ENCODE measurements at places on chromosomes 6 and 20.

DNA sequence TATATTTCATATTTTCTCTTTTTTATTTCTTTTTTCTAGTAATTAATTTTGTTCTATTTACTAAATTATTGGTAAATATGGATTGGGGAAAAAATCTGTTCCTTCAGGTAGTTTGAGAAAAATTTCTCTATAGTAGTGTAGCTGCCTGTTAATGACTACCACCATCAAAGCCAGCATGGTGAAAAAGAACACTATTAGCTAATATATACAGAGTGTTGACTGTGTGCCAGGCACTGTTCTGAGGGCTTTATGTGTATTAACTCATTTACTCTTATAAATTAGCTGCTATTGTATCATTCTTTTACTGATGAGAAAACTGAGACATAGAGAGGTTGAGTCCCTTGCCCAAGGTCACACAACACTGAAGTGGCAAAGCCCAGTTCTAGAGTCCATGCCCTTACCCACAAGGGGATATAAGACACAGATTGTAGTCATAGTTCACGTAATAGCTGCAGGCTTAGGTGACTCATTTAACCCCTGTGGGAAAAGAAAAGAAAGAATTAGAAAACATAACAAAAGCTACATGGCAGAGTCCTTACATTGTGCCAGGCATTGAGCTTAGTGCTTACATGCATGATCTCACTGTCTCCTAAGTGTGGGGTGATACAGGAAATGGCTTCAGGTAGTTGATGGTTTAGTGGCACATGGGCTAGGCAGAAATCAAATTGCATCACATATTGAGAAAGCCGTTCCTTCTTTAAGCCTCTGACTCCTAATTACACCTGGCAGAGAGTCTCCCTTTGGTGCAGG is 12.2 kb upstream of the AKIRIN2 start:
- no peak for DNase-seq

GRCh38 chr6:5697508-5697907 is 309.2 kb downstream of the NRN1 start:
- no peak for DNase-seq

DNA sequence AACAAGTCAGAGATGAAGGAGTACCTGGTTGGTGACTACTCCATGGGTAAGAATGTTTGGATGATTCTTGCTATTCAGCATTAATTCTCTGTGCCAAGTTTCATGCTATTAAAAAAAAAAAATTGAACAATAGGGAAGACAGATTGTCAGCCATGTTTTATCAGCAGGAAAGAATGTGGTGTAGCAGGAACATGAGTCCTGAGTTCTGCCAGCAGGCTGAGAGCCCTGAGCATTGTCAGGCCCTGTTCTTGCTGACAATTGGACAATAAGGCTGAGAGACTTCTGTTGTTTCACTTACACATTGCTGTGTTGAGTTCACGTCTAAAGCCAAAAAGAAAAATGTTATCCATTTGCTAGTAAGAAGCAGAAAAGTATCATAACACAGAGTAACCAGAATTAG is 70.4 kb upstream of the SMIM28 start:
- no peak for DNase-seq

GRCh38 chr20:32442630-32443373 is 84.7 kb downstream of the ASXL1 start:
- DNase-seq: no peak

DNA sequence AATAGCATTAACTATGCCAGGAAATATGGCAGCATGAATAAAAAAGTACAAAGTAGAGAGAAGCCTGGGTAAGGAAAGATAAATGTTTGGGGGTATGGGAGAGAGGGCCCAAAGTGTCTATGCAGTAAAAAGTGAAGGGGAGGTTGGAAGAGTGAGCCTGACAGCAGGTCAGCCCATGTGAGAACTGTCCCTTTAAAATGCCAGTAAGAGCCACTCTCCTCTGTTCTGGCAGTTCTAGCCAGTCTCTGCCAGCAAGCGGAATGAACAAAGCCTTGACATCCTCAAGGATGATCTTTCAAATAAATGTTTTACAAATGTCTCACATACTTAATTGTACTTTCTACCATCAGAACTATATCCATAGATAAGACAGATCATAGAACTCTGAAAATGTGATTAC is 164.5 kb downstream of the DST start:
- no peak for DNase-seq

DNA sequence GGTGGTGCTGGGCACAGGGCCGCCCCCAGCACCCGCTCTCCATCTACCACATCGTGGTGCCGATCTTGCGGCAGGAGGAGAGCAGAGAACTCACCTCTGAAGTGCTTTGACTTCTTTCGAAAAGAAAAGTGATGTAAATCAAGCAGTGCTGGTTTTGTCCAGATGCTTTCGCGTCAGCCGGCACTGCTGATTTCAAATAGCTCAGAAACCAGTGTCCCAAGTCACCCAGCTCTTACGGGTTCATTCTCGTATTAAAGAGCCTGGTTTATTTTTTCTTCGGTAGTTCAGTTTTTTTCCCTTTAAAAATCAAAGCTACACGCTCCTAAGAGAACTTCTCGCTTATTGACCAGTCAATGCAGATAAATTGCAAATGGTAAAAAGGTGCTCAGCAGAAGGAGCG is 32.1 kb downstream of the MYT1 start:
- DNase-seq: no peak

GRCh38 chr6:45663251-45664221 is 285.8 kb upstream of the SUPT3H start:
- no peak for DNase-seq

DNA sequence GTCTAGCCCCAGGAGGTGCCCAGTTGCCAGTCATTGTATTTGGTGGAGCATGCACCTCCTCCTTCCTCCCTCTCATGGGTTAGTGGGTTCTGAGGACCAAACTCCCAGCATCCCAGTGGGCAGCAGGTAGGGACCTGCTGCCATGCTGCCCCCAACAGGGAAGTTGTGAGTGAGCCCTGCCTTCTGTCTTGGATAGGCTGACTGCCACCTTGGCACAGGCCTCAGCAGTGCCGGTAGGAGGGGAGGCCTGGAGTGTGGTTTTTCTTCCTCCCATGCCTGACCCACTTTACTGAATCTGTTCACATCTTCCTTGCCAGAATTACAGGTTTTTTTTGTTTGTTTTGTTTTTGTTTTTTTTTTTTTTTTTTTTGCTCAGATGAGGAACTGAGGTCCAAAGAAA is 24.5 kb downstream of the PLCG1 start:
- no peak for DNase-seq

DNA sequence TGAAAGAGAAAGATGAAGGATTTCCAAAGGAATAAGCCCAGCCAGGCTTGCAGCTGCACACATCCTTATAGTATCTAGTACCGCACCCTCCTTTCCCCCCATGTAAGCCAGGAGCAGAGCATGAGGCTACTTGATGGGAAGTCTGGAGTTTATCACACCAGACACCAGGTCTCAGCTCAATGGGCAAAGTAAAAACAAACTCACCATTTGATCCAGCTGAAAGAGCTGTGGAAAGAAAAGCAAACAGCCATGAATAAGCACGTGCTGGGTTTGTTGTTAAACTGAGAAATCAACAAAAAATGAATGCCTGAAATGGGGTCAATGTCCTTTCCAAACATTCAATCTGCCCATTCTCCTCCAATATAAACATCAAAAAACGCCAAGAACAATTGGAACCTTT is 50.6 kb upstream of the MAP7 start:
- no peak for DNase-seq

DNA sequence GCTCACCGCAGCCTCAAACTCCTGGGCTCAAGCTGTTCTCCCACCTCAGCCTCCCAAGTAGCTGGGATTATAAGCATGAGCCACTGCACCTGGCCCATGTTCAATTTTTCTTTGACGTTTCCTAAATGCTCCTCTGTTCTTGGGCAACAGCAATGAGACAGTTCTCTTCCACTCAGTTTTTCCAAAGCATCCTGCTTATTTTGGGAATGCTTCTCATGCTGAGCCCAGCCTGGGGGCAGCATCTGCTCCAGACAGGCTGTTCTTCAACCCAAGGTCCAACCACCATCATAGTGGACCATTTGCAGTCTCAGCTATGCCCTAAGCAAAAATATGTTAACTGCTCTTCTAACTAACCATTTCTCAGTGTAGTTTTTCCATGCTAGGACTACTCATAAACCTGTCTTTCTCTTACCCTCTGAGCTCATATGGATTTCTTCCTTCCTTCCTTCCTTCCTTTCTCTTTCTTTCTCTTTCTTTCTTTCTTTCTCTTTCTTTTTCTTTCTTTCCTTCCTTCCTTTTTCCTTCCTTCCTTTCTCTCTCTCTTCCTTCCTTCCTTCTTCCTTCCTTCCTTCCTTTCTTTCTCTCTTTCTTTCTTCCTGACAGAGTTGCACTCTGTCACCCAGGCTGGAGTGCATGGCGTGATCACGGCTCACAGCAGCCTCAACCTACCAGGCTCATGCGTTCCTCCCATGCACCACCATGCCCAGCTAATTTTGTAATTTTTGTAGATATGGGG is 48.4 kb downstream of the GCNT2 start:
- no peak for DNase-seq

DNA sequence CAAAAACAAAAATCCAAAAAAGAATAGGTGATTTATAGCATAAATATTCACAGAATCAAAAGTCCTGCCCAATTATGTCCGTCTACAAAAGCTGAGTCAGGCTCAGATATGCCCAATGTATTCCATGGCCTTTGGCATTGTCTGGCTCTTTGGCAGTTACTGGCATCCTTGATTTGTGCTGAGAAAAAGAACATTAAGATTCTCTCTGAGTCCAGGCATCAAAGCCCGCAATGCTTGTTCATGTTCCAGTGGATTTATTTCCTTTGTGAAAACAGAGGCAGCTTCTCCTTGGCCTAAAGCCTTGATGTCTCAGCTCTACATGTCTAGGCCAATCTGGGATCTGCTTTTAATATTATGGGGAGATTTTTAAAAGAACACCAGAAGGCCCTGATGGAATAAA is 76.1 kb upstream of the SLC4A11 start:
- DNase-seq: no peak

- no peak for DNase-seq
Measured at GRCh38 chr6:36820700-36821580, 18.3 kb downstream of the CPNE5 start.

- DNase-seq: no peak
Measured at GRCh38 chr20:20412750-20413149, 44.8 kb downstream of the INSM1 start.

DNA sequence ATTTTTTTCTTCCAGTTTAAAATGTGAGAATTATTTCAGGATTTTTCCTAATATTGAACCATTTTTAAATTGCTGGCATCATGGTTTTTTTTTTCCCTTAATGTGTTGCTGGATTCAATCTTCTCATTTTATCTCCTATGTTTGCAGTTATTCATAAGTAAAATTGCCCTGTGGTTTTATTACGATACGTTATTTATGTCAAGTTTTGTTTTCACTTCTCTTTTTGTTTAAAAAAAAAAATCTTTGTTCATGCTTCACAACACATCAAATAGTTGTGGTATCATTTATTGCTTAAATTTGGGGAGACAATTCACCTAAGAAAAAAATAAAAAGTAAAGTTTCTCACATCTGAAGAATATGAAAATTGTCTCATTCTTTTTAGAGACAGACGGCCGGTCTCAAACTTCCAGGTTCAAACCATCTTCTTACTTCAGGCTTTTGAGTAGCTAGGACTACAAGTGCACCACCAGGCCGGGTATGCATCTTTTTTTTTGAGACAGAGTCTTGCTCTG is 239.3 kb upstream of the ID4 start:
- DNase-seq: no peak

GRCh38 chr6:169087443-169088041 is 166.1 kb downstream of the THBS2 start:
- no peak for DNase-seq

- no peak for DNase-seq
Measured at GRCh38 chr6:74250161-74250818, 554.3 kb downstream of the CD109 start.

DNA sequence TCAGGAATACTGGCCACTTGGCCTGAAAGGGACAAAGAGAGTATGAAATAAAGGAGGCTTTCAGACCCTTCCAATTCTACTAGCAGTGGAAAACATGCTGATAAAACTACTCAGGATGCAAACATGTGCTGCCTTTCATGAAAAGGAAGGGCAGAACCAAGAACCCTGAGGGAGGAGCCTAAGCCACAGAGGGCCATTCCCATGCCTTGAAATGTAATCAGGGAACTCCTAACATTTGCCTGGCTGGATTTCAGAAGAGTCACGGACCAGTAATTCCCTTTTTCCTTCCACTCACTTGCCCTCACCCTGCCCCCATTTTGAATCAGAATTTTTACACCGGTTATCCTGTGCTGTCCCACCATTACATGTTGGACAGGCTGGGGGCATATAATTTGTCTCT is 116.2 kb downstream of the LAMP5 start:
- no peak for DNase-seq

GRCh38 chr20:51886891-51887608 is 84.7 kb upstream of the SALL4 start:
- no peak for DNase-seq

DNA sequence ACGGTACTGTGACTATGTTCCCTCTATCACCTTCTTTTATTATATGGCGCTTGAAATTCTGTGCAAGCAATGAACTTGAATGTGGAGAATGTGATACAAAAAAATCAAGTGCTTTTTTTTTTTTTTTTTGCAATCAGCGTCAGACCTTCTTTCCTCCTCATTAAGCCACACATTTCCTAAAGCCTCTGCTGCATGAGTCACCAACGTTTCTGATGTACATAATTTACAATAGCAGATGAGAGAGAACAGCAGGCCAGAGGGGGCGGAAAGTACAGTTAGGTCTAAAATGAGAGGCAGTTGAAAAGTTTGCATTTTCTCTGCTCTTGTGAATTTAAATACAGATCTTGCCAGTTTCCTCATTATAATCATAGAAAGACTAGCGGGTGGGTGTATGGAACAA is 114.6 kb upstream of the RIPOR2 start:
- DNase-seq: peak; percentile 32

- DNase-seq: no peak
Measured at GRCh38 chr6:14258695-14259593, 141.4 kb downstream of the CD83 start.

- DNase-seq: no peak
Measured at GRCh38 chr6:32972353-32973143, 4.2 kb downstream of the BRD2 start.

DNA sequence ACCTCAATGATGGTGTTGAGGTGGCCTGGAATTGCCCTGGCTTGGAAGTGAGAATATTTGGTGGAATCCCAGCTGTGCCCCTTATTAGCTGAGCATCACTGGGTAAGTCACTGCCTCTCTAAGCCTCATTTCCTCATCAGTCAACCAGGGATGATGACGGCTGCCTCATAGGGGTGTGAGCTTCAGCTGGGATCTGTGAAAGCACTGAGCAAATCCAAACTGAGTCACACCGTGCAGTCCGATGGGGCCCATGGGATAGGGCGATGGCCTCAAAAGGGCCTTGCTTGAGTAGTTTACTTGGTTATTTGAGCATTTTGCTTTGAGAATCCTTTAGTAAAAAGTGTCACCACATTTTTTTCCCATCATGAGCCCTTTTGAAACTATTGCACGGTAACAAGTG is 1.1 kb downstream of the SLC22A1 start:
- no peak for DNase-seq

GRCh38 chr6:27593200-27593818 is 120.4 kb upstream of the ZNF184 start:
- DNase-seq: no peak

DNA sequence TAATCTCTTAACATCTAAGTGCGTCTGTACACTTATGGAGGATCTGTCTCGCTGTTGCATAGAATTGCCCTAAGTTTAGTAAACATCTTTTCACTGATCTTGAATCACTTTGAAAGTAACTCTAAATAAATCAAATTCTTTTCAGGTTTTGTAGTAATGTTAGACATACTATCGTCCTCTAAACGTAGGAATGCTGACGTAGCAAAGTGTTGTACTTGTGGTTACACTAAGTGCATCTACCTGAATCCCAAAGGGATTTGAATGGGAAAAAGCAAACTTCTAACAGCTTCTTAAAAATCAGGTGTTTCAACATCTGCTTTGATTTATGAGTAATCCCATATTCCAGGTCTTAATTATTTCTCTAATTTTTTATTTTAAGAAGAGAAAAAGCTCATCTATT is 49.8 kb downstream of the MAP7 start:
- no peak for DNase-seq
